ENCODE measurements at places on chromosomes 1 and 21.

DNA sequence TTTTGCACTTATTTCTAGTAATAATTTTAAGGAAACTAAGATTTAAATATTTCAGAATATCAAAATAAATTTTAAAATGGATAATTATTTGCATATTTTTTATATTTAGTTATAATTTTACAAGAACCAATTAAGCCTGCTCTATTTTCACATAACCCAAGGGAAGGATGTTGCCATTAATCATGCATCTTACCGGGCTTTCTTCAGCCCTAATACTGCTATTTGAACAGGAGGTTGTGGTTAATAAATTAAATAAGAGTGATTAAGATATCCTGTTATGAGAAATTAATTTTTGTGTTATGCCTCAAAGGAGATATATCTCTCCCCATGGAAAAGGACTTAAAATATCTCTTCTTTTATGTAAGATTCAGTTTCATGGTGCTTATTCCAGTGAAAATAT lies 1415.8 kb upstream of the B3GALT2 start:
- DNase-seq, result no peak

DNA sequence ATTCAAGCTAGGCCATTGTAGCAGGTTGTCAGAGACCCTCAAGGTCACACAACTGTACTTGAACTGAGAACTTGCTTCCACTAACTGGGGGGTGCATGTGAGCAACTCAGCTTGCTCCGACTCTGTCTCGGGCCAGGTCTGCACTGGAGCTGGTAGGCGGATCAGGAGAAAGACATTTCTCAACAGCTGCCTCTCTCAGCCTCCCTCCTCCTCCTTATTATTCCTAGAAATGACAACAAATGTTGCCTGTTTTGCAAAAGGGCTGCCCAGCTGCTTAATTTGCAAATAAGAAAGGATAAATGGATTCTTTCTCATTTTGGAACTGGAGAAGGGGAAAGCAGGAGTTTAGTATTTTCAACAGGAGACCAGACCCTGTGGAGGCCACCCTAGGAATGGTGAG lies 140.5 kb downstream of the RHOU start:
- no peak for DNase-seq

DNA sequence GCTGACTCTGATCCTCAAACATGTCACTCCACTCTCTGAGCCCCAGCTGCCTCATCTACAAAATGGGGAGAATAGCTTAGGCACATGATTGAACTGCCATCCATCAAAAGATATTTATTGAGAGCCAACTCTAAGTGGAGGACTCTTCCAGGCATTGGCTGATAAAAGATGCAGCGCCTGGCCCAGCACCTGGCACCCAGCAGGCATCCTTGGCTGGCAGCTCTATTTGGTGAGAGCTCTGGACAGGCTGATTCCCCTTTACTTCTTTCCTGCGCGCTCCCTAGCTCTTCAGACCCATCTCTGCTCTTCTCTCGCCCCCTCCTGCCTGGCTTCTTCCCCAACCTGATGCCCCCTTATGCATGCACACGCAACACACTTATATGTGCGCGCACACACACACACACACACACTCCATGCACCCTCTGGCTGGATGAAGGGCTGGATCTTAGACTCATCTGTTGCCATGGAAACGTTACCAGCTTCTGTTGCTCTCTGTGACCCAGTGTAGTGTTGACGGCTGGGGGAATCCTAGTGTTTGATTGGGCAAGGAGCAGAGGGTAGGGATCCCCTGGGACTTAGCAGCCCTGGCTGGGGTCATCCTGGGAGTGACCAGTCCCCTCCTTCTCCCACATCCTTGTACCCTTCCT lies 49.3 kb downstream of the VWA5B1 start:
- no peak for DNase-seq

GRCh38 chr1:68132426-68133130 lies 82.2 kb upstream of the DIRAS3 start:
- DNase-seq, result no peak

DNA sequence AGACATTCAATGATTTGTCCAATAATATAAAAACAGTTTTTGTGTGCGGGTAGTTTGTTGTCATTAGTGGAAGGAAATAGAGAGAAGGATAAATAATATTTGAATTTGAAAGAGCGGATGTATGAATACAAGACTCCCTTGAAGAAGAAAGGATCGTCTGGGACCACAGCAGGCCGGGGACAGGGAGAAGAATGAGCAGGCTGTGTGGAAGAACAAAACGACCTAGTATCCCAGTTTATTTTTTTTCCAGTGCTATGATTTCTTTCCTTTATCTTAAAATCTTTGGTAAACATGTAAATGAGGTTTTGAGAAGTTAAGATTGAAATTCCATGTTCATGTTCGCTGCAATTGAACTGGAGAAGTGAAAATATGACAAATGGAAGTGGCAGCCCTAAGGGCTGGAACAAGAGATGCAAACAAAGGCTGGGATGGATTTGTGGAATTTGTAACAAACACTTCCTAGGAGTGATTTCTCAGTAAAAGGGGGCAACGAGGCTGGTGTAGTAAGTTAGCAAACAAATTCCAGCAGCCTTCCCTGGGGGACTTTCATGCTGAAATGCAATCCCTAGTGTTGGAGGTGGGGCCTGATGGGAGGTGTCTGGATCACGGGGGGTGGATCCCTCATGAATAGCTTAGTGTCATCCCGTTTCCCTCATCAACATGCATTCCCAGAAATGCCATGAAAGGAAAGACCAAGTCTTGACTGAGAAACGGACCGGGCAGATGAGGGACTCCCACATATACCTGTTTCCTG lies 10.2 kb upstream of the IFI16 start:
- DNase-seq, result no peak

DNA sequence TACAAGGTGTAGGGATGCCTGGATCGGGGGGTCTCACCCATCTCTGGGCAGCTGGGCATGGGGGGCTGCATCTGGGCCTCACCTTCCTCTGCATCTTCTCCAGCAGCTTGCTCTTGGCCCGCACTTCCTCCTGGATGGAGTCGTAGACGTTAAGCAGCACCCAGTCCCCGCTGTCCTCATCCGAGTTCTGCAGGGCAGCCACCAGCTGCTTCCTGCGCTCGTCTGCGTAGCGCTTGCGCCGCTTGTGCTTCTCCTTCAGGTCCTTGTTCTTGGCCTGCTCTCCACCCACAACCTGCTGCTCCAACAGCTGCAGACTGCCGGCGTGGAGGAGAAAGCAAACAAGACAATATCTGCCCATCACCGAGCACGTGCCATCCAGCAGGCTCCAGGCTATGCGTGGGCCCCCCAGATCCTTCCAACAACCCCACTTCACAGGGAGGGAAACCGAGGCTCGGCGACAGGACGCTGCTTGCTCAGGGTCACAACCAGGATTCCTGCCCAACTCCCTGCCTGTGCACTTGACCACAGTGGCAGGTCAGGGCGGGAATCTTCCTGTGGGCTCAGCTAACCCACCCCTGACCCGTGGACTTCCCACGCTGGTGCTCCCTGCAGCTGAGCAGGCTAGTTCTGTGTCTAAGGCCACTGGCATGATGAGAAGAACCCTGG lies 21.5 kb upstream of the DDOST start:
- DNase-seq, result no peak

DNA sequence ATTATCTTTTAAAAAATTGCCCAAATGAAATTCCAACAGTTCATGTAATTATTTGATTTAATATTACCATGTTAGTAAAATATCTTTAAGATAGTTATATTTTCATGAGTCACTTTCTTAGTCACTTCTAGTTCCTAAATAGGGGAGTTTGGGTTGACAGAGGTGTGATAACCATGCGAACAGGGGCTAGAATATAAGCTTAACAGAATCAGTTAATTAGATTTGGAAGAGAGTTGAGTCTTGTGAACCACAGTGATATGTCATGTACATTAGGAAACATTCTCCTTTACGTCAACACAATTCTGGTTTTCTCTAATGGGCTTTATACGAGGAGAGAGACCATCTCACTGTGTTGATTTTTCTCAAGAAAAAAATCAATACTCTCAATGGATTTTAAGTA lies 64.8 kb upstream of the ZNF281 start:
- no peak for DNase-seq

GRCh38 chr1:196543833-196544232 lies 64.4 kb downstream of the KCNT2 start:
- DNase-seq, result no peak

DNA sequence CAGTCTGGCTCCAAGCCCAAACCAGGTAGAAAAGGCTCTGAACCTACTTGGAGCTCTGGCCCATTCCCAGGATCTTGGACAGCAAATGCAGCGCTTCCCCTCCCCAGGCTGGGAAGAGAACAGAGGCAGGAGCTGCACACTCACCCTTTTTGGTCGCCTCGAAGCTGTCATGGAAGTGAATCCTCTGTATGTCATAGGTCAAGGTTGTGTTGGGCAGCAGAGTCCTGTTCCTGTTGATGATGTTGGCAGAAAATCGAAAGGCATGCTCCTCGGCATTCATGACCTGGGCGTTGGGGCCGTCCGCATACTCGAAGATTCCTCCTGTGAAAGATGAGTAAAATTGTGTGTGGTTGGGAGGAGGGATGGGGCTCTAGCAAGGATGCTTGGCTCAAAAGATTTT lies 143.5 kb downstream of the GRIK3 start:
- DNase-seq, result no peak

Measured in RCC 7860 (cell line).